ENCODE measurements at places on chromosomes 5 and 9.

DNA sequence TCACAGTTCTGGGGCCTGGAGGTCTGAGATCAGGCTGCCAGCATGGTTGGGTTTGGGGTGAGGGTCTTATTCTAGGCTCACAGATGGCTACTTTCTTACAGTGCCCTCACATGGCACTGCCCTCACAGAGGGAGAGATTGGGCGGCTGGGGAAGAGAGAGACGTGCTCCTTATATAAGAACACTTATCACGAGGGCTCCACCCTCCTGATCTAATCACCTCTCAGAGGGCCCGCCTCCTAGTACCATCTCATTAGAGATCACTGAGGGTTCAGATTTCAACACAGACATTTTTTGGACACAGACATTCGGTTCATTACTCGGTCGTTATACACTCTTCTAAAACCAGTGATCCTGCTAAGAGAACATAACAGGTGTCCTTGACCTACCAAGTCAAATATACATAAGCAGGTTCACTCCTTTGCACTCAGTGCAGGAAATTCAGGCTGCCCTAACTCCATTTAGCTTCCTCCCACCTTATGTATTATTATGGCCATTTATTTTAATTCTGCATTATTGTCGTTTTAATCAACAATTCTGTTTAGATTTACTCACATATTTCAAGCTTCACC is 121.7 kb downstream of the ICE1 start:
- DNase-seq, result no peak

DNA sequence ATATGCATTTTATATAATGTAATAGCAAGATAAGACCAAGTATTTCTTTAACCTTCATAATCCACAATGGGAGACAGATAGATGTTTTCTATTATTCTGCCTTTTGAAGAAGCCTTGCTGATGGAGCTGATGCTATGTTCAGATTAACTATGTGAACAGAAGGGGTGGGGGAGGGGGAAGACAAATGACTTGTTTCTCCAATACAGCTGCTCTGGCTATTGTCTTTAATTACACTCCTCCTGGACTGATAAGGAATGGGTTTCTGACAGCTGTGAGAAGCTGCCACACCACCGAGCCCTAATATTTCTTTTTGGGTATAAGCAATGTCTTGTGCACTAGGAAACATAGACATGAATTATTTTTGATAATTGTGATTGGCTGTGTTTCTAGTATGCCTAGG is 62.0 kb downstream of the CAVIN4 start:
- no peak for DNase-seq

- no peak for DNase-seq
Observed at GRCh38 chr9:82081496-82081895, 92.9 kb downstream of the SPATA31D1 start.

- DNase-seq, result no peak
Observed at GRCh38 chr9:37209431-37210386, 89.3 kb downstream of the ZCCHC7 start.

GRCh38 chr5:138078006-138078643 is 5.7 kb upstream of the WNT8A start:
- DNase-seq, result no peak

DNA sequence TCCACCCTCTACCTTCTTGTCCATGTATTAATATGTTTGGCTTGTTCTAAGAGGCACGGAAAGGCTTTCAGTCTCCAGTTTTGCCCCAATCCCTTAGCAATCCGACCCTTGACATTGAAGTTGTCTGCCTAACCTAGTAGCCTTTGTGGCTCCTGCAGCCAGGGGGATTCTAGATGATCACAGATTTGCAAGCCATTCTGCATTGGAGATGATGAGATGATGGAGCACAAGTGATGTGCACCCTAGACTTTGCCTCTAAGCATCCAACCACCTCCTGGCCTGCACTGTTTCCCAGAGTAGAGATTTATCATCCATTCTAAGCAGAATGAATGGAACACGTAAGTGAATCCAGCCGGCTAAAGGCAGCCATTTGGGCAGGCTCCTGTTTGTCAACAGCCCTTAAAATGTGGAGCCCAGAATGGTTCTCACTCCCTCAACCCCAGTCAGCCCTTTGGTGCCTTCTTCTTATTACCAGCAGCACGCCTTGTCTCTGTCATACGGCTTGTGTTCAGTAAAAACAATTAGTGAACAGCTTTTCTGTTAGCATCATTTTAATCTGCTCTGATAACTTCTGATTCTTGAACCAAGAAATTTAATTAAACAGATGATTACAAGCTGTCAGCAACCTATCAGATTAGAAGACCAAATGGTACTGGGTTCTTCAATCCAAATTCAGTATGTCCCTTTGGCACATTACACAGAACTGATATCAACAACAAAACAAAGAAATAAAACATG is 5.7 kb upstream of the TRAF1 start:
- no peak for DNase-seq

DNA sequence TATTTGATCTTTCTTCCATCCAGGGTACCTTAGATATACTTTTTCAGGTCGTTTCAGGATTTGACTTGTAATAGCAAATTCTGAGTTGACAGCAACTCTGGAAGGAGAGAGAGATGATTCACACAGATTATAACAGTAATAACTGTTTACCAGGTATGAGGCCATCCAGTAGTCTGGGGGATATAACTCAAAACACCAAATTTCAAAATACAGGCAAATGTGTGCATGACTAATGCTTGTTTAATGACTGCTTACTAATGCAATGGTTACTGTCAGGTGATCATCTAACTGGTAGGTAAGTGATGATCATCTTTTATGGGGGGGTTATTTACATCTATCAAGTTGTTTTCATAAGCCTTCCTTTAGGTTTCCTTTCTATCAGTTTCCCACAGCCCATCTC is 412.3 kb downstream of the MAT2B start:
- DNase-seq, result no peak

Measured in HEK293T (cell line).